Naive thymus-derived CD8-positive, alpha-beta T cell (primary cell): ENCODE measurements at places on chromosomes 5 and 9. TPM values are rescaled to one million over a fixed set of nuclear protein-coding genes. Genes with fewer than 3 reads are reported as not detected.

Gene AGXT2
- total RNA-seq = not detected

Gene HMGCS1
- total RNA-seq = 32.5 TPM

Gene FBXL7
- not detected for total RNA-seq

Gene ITK
- 477 TPM for total RNA-seq

- H3K4me1 ChIP-seq = peaks cover 56% of the 10 kb centered on the region
- H3K36me3 ChIP-seq = peaks cover 30% of the 10 kb centered on the region
- H3K27ac ChIP-seq = no peak overlapping the region
- no peaks in the 10 kb centered on the region for H3K27me3 ChIP-seq
- DNase-seq = peak; percentile 54
- H3K4me3 ChIP-seq = no peak overlapping the region
Observed at GRCh38 chr5:149367249-149367971, 9.6 kb downstream of the PCYOX1L start.

GRCh38 chr9:91253488-91253887, 108.2 kb downstream of the AUH start:
- H3K4me1 ChIP-seq = peaks cover 12% of the 10 kb centered on the region
- no peaks in the 10 kb centered on the region for H3K36me3 ChIP-seq
- H3K4me3 ChIP-seq = no peak overlapping the region
- H3K27me3 ChIP-seq = no peaks in the 10 kb centered on the region
